ENCODE measurements at places on chromosomes 3 and 15. TPM values are rescaled to one million over a fixed set of nuclear protein-coding genes. Genes with fewer than 3 reads are reported as not detected.
A peak's percentile ranks its signal among the peaks of the same experiment; 100 is the strongest.

Gene STRIT1
- total RNA-seq = not detected

Gene FETUB
- total RNA-seq = not detected

Gene EBLN2
- 0.79 TPM for total RNA-seq

DNA sequence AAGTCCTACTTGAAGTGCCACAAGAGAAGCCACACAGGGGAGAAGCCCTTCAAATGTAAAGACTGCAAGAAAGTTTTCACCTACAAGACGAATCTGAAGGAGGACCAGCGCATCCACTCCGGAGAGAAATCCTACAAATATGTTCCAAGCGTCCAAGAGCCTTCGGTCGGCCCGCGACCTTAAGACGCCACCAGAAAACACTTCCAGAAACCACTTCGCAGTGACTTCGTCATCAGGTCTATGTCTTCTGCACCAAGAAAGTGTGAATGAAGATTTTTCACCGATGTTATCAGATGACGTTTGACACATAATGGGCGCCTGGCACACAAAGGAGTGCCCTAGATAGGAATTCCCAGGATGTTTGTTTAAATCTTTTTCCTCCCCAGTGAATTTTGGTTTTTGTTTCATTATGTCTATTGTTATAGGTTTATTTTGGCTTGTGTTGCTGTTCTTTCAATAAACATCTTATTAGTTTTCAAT is 24.1 kb upstream of the ARPIN start:
- no peak for DNase-seq

GRCh38 chr15:51726302-51727073 is 11.0 kb downstream of the LYSMD2 start:
- DNase-seq = peak; percentile 86

- no peak for DNase-seq
Observed at GRCh38 chr3:16720367-16720940, 115.2 kb upstream of the DAZL start.

- no peak for DNase-seq
Observed at GRCh38 chr15:35115155-35115725, 30.1 kb upstream of the NANOGP8 start.

GRCh38 chr15:35717721-35718120 is 171.8 kb upstream of the DPH6 start:
- DNase-seq = no peak

- DNase-seq = no peak
Observed at GRCh38 chr15:87211547-87211946, 1045.0 kb downstream of the NTRK3 start.

GRCh38 chr3:129954514-129954913 is 20.0 kb upstream of the TRH start:
- DNase-seq = no peak

DNA sequence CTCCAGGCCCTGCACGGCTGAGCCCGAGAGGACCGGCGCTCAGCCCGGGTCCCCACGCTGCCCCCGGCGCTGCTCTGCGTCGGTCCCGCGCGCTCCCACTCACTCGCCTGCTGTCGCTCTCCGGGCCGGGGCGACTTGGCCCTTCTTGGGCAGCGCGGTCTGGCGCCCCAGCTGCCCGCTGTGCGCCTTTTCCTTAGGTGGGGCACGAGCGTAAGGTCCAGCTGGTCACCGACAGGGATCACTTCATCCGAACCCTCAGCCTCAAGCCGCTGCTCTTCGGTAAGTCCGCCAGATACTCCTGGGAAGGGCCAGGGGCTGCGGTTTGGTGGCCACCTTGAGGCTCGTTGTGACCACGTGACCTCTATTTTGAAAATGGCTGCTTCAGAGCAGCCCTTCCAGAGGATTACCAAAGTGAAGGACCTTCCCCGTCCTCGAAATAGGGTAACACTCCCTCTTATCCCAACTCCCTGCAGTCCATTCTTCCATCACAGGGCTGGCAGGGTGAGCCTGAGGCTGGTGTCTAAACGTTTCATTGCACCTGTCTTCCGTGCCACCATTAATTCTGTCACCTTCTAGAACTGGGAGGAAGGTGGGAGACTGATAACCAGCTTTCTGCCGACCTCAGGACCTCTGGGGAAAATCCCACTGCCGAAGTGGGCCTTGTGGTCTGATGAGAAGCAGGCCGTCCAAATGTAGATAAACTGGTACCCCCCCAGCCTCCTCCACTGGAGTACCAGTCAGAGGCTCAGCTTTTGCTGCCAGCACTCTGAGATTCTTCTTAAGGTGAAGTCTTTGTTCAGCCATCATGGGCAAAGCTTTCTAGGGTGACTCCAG is 812 bp downstream of the P4HTM start:
- no peak for DNase-seq

GRCh38 chr3:98376631-98377030 is 13.8 kb upstream of the OR5K3 start:
- no peak for DNase-seq
